SHP77 treated with DMSO at 0.1 percent for 48 hours (cell line): ENCODE measurements at places on chromosomes 6 and 20.

- DNase-seq: no peak
These were observed 3.9 kb downstream of the CNPY3 start for GRCh38 chr6:42933205-42933604.

GRCh38 chr20:37390891-37391525 lies 45.1 kb downstream of the SRC start:
- DNase-seq: no peak

DNA sequence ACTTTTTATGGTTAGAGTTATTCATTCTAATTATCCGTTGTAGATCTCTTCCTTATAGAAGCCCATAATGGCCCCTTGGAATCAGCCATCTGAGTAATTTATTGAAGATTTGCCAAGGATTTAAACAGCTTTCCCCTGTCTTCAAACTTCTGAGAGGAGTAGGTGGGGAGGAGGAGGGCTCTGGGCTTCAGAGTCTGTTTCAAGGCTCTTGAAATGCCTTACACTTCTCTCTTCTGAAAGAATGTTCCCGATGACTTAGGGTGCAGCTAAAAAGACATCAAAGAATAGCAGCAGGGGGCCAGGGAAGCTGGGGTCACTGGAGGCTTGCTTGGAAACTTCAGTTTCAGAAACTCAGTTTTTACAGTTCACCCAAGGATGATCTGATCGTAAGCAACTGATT lies 165.3 kb downstream of the ZDHHC14 start:
- DNase-seq: no peak

DNA sequence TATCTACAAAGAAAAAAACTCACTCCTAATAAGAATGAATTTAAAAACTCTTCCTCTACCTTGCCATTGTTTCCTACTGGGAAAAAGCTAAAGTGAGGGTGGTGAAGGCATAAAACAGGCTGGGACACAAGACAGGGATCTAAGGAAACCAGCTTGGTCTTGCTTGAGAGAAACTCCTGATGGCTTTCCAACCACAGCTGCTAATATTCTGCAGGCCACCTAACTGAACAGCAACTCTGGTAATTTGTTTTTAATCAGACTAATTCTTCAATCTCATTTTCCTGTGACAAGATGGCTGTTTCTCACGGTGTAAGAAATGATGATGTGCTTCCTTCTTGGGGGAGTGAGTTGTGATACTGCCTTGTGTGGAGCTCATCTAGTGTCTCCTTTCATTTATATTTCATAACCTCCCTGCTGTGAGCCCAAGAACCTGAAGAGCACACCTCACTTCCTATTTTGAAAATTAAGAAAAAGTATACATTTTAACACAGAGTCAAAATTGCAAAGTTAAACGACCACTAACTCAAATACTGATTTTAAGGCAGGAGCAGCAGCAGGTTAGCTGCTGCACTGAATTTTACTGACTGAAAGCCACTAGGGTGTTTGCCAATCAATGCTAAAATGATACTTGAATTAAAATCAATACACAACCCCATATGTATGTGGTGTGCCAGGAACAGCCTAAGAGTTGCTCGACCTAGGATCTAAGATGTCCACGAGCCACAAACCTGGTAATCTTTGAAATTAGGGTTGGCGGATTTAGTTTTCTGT lies 58.0 kb downstream of the BACH2 start:
- DNase-seq: no peak

- DNase-seq: no peak
These were observed 245.4 kb upstream of the PREP start for GRCh38 chr6:105648276-105648675.

DNA sequence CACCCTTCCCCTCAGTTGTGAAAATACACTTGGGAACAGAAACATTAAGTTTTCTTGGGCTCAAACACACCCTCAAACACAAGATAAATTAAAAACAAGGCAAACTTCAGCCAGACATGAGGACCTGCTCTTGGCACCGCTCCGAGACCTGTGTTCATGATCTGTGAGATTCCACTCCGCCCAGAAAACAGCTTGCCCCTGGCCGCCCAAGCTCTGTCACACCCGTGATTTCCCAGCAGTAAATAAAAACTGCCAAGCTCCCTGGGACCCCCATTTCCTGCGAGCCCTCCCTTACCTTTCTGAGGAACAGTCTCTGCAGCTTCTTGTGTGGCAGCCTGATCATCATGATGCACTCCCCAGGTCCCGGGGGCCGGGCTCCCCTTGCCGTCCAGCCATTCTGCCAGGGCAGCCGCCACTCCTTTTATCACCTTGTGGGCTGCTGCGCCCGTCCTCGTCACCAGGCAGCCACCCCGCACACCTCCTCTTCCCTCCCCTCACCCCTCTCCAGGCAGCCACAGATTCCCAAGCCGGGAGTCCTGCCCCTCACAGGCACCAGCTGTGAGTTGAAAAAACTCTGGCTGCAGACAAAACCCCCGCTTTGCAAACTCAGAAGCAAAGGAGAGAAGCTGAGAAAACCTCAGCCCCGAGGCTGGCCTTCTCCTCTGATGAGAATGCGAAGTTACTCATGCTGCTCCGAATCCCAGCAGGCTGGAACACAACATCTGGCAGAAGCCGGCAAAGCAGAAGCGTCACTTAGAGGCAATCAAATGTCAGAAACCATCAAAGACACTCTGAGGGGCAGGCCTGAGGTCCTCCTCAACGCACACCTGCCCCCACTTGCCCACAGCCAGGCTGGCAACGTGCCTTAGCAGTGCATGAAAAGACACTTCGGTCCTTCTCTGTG lies 130.4 kb upstream of the RPS6KA2 start:
- no peak for DNase-seq

DNA sequence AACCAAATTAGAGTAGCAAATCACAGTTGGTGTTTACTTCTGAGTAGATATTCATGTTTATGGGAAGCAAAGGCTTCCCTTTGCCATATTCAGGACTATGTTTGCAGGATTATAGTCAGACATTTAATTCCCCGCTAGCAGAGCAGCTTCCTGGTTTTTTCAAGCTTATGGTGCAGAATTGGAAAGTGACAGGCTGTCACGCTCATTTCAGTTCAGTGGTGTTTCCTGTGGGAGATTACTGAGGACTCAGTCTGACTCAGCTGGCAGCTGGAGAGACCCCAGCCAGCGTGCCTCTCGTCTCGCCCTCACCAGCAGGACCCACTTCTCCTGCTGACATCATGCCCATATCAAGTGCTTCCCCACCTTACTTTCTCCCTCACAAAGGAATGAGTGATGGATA lies 85.1 kb downstream of the LYRM2 start:
- DNase-seq: no peak

DNA sequence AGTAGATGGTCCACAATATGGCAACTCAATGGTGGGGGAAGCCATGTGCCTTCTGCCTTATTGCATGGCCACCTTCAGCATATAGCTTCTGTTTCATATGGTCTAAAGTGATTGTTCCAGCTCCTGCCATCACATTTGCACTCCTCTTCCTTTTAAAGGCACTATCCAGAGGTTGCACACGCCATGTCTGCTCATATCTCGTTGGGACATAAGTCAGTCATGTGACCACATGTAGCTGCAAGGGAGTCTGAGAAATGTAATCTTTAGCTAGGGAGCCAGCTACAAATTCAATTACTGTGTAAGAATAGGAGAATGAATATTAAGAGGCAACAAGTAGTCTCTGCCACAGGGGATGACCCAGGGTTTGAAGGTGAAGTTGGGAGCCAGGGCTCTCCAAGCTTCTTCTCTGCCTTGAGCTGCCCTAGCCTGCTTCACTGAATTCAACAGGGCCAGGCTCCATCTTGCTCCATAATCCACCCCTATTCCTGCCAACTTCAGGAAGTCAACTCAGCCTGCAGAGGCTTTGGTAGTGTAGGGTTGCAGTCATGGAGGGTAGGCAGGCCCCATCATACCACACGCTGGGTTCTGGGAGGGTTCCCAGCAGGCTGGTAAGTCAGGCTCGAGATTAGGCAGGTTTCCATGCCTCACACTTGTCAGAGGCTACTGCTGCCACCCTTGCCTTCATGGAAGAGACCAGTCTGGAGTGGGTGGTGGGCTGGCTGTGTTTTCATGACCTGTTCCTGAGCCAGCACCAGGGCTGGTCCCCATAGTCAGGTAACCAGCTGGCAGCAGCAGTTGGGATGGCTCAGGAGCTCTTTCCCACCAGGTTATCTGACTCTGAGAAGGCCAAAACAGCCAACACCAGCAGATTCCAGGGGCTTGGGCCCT lies 56.7 kb upstream of the SAYSD1 start:
- DNase-seq: no peak

GRCh38 chr20:5835321-5835821 lies 85.2 kb downstream of the SHLD1 start:
- peak; percentile 76 for DNase-seq

- no peak for DNase-seq
These were observed 1.1 kb downstream of the MGME1 start for GRCh38 chr20:17969884-17970409.

GRCh38 chr6:55772730-55773129 lies 102.7 kb downstream of the BMP5 start:
- DNase-seq: peak; percentile 22

DNA sequence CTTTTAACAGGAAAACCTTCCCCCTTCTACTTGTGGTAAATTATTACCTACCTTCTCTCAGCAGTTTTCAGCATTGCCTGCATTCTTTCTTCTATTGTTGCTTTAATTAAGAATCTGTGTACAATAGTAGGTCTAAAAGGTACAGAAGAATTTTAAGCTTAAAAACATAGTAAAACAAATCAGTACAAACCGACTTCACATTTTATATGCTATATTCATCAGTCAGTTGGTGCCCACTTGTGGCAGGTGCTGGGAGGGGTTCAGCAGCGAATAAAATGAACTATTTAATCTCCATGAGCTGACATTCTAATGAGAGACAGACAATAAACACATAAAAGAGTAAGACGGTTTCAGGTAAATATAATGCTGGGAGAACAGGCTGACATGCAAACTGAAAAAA lies 73.4 kb upstream of the FBXO30 start:
- DNase-seq: no peak

- no peak for DNase-seq
These were observed 63.3 kb upstream of the BLCAP start for GRCh38 chr20:37590938-37591490.
